Peyer's patch (tissue), 4 donors: ENCODE measurements at places on chromosomes 6 and 20. TPM values are rescaled to one million over a fixed set of nuclear protein-coding genes. Genes with fewer than 3 reads are reported as not detected.

HLA-DQB1 gene
- not detected for total RNA-seq

PRDM1 gene
- total RNA-seq, result 57.8 TPM

PROKR2 gene
- total RNA-seq, result not detected

EYA4 gene
- 1.3 TPM for total RNA-seq

BHLHE23 gene
- total RNA-seq, result not detected

DEF6 gene
- 85.8 TPM for total RNA-seq

DNA sequence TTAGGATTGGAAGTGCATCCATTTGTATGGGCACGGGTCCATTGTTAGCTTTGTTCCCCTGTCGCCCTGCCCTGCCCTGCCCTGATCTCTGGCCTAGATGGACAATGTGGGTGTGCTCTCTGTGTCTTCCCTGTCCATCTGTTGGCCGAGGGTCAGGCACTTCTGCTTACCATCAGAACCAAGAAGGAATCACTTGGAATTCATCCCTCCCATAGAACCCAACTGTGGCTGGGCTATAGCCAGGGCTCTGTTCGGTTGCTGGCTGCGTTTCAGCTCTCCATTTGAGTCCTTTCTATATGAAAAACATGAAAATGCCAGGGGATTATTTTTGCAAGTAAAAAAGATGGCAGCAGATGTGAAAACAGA lies 26.6 kb upstream of the TULP4 start:
- DNase-seq, result no peak

GRCh38 chr6:126093108-126093507 lies 106.8 kb downstream of the TRMT11 start:
- DNase-seq, result no peak

DNA sequence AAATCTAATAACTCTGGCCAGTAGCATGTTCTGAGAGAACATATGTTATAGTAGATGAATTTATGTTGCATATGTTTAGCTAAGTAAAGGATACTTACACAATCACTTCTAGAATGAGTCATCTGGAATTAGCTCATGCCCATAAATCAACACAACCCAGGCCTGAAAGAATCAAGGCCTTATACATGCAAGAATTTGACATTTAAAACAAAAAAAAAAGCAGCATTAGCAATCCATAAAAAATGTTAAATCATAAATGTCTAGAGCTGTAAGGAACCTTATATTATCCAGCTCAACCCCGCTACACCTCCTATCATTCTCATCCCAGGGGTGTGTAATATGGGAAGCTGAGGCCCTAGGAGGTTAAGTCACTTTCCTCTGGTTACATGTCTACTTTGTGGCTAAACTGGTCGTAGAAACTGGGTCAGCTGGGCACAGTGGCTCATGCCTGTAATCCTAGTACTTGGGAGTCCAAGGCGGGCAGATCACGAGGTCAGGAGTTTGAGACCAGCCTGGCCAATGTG lies 105.2 kb upstream of the CARMIL1 start:
- no peak for DNase-seq

DNA sequence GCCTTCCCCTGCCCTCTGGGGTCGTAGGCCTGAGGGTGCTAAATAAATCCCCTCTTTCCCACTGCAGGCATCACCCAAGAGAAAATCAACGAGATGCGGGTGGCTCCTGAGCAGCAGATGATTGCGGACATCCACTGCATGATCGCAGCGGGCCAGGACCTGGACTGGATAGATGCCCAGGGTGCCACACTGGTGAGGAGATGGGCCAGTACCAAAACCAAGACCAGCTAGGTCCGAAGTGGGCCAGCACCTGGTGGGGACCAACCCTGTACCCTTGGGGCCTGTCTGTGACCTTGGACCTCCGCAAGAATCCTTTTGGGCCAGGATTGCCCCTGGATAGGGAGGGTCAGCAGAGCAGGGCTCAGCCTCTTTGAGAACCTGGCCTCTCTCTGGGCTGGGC lies 23.6 kb upstream of the FAM83D start:
- no peak for DNase-seq

DNA sequence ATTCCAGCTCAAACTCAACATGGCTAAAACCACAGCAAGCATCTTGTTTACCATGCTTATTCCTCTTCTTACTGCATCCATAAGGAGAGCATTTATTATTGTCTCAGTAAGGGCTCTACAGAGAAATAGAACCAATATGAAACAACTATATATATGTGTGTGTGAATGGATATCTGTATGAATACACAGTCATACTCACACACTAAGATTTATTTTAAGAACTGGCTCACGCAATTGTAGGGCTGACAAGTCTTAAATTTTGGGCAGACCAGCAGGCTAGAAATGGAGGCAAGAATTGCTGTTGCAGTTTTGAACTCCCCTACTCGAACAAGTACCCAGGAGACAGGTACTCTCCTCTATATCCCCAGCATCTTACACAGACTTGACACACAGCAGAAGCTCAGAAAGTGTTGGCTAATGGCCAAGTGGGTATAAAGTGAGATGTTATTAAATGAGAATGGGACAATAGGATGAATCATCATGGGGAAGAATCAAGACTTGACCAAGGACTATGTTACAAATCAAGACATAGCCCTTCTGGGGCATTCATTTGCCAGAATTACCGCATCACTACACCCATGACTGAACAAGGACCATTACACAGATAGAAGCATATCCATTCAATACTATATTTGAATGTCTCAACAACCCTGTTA lies 13.0 kb downstream of the ZHX3 start:
- no peak for DNase-seq

- no peak for DNase-seq
Observed at GRCh38 chr20:48676795-48677460, 150.9 kb downstream of the PREX1 start.

GRCh38 chr6:139862311-139862710 lies 487.9 kb upstream of the CITED2 start:
- DNase-seq, result no peak

GRCh38 chr6:125919618-125920017 lies 37.0 kb upstream of the HINT3 start:
- DNase-seq, result no peak

DNA sequence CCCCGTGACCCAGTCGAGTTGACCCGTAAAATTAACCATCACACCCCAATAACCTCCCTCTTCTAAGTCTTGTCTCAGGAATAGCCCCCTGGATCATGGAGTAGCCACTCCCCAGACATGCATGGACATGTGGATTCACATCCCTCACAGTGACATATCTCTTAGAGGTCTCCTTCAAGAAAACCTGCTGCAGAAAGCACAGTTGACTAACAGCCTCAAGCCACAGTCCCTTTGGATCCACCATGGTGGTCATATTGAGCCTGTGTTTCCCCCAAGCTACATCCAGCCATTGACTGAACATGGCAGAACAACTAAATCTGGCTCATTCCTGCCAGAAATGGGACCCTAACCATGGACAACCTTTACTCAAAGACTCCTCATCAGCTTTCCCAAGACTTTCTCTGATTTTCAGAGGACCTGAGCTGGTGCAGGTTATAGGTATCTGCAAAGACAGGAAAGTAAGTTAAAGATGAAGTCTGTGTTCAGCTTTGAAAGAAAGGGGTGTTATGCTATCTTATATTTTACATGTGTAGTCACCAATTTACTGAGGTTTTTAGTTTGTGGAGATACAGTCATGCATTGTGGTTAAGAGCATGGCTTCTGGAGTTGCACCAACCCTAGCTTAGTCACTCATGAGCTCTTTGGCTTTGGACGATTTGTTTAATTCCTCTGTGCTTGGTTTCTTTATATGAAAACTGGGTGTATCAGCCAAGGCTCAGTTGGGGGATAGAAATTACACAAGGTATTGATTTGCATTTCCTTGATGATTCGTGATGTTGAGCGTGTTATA lies 219.1 kb downstream of the MYLK4 start:
- no peak for DNase-seq

DNA sequence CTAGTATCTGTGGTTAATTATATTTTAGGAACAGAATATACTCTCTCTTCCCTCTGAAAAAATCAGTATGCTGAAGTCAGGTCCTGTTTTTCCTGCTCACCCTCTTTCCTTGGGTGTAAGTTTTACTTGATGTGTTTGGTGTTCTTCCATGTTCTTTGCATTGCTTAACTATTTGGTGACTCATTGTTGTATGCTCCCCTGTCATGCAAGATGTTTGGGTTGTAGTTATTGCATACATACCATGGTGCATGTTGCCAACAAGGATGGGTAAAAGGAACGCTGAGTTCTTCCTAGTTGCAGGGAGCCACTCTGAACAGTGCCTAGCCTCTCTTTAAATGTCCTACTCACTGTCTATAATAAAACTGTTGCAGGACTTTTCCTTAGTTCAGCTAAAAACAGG lies 207.9 kb upstream of the LAMP5 start:
- no peak for DNase-seq

DNA sequence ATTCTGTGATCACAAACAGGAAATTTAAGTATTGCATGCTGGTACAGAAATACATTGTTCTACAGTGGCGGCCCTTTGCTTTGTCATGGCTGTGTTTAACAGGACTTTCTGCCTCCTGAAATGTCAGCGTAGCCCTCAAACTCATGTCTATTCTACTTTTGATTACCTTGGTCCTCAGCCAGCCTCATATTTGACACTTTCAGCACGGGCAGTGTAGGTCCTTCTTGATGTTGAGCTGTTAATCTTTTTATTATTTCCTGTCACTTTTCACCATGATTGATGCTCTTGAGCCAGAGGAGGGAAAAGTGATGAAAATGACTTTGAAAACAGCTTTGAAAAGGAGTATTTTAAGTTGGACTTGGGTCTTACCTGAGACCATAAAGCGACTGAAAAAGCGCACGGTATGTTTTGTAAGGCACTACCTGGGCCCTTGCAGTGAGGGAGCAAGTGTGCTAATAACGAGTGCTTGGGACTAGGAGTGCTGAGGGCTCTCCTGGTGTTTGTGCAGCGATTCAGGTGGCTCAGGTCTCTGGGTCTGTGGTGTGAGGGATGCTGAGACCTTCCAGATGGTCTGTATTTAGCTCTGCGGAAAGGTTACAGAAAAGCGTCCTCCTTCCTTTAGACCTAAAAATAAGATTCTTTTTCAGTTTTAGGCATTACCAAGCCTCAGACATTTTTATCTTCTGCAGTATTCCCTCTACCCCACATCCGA lies 45.2 kb upstream of the RREB1 start:
- DNase-seq, result no peak

DNA sequence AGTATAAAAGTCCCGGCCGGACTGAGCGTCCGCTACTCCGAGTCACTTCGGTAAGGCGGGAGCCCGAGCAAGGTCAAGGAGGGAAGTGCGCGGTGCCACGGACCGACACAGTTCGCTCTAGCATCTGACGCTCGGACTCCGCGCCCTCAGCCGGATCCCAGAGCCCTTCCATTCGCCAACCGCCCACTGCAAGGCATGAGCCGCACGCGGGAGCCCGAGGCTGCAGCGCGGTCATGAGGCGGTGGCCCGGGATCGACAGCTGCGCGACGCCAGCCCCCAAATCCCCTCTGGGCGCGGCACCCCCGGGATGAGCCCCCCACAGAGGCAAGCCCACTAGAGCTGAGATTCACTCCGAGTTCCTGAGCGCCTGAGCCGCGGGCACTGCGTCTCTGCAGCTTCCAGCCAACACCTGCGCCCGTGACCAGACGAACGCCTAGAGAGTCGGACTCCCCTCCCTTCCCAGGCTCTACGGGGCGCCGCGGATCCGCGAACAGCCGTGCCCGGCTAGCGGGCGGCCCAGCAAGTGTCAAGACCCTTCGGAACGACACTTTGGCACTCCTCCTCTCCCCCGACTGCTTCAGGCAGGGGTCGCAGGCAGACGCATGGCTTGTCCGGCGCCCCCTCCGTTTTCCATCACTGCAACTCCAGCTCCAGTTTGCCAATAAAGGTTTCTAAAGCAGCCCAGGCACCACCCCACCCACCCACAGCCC lies 725 bp upstream of the ISM1 start:
- DNase-seq, result no peak

DNA sequence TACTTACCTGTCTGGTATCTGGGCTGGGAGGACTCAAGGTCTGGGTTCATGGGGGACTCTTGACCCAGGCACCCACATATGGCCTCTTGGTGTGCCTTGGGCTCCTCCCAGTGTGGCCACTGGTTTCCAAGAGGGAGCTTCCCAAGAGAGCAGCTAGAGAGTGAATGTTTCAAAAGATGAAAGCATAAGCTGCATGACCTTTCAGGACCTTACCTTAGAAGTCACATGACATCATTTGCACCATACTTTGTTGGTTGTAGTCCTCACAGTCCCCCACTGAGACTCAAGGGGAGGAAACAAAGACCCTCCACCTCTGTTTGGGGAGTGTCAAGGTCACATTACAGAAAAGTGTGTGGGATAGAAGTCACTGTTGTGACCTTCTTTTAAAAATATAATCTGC lies 13.9 kb downstream of the ACTR5 start:
- DNase-seq, result no peak

GRCh38 chr6:108961985-108962384 lies 113.8 kb downstream of the ARMC2 start:
- no peak for DNase-seq

GRCh38 chr6:33827546-33828451 lies 24.0 kb upstream of the MLN start:
- no peak for DNase-seq

- DNase-seq, result no peak
Observed at GRCh38 chr6:123338394-123338793, 298.4 kb downstream of the TRDN start.

DNA sequence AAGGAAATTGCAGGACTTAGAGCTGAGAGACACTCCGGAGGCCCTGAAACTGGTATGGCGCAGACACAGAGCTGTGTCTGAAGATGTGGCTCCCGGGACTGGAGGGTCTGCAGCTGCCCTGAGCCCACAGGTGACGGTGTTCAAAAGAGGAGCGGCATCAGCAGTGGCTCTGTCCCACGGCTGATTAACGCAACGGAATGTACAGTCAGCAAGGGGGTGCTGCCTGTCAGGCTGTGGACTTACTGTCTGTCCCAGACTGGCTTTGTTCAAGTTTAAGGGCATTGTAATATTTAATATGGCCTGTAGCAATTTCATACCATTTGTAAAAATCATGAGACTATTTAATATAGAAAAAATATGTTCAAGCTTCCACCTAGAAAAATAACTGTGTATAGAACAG lies 228.0 kb upstream of the TAB2 start:
- DNase-seq, result no peak

- no peak for DNase-seq
Observed at GRCh38 chr6:129637340-129638054, 72.5 kb downstream of the ARHGAP18 start.

GRCh38 chr6:115131709-115132490 lies 789.1 kb upstream of the HS3ST5 start:
- DNase-seq, result no peak
